Stimulated activated CD4-positive, alpha-beta T cell treated with anti-CD3 and anti-CD28 coated beads, TNF-alpha, amount 100 ng/mL, for 24 hours (primary cell): ENCODE measurements at places on chromosomes 2 and 18.

DNA sequence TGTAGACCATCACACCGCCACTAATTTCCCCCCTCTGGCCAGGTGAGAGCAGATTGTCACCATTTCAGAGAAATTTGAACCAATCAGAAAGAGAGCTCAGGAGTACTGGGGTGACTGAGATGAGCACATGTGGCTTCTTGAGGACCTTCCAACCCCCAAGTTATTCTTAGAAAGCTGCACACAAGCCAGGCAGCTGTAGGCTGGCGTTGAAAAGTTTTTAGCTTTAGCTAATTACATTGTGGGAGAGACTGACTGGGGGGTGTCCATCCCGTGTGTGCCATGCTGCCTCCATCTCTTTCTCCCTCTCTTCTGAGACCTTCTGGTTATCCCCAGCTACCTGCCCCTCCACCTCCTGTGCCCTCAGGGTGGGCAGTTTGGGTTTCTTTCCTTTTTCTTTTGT, 154.0 kb downstream of the AGAP1 start:
- no peak for DNase-seq

GRCh38 chr18:50057009-50057408, 137.9 kb downstream of the MYO5B start:
- DNase-seq: no peak

DNA sequence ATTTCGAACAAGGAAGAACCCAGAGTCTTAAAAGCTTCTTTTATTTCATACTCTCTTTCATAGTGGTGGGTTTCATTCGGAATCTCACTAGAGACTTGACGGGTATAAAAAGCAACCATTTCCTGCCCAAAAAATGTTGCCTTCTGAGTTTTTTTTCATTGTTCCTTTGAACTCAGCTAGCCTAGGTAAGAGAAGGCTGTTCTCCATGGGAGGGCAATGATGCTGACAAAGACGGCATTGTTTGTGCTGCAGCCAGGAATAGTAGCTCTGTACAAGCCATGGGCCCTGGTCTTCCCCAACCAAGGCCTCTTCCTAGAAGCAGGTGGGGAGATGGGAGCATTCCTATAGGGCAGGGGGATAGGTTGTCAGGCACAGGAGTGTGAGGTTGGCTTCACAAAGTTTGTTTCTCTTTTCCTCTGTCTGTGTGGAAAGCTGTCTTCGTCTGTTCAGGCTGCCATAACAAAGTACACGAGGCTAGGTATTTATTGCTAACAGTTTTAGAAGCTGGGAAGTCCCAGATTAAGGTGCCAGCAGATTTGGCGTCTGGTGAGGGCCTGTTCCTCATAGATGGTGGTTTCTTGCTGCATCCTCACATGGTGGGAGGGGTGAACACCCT, 405.1 kb downstream of the NBAS start:
- no peak for DNase-seq

DNA sequence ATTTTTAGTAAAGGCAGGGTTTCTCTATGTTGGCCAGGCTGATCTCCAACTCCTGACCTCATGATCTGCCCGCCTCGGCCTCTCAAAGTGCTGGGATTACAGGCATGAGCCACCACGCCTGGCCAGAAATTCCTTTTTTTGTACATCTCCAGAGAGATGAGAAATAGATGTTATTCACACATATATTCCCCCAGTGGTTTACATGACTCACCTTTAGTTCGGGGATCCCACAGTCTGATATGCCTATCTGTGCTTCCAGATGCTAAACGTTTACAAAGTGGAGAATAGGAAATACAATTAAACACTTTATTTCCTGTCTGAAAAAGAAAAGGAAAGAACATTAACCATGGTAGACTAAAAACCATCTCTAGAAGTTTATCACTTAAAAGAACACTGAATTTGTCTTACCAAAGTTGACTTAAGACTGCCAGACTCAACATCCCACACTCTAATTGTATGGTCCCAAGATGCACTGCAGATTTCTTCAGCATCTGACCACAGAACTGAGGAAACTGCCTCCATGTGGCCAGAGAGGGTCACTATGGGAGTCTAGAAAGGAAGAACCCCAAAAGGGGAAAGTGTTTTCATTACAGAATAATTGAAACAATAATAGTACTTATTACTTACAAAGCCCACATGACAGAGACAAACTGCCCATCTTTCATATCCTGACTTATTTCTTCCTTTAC, 12.6 kb upstream of the ICA1L start:
- DNase-seq: no peak

GRCh38 chr18:57077786-57078552, 68.9 kb upstream of the BOD1L2 start:
- no peak for DNase-seq

DNA sequence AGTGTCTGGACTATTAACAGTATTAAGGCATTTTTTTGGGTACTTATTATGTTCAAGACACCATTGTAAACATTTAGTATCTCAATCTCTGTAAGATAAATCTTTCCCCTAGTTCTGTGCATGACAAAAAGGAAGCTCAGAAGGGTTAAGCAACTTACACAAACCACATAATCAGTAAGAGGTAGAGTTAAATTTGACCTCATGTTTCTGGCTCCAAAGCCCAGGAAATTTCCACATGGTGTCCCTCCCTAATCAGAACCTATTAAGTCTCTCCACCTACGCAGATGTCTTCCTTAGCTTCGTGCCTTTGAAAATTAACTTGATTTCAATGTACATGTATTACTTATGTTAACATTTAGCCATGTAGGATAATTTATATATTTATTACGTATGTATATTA, 2.0 kb downstream of the MFSD6 start:
- DNase-seq: no peak

DNA sequence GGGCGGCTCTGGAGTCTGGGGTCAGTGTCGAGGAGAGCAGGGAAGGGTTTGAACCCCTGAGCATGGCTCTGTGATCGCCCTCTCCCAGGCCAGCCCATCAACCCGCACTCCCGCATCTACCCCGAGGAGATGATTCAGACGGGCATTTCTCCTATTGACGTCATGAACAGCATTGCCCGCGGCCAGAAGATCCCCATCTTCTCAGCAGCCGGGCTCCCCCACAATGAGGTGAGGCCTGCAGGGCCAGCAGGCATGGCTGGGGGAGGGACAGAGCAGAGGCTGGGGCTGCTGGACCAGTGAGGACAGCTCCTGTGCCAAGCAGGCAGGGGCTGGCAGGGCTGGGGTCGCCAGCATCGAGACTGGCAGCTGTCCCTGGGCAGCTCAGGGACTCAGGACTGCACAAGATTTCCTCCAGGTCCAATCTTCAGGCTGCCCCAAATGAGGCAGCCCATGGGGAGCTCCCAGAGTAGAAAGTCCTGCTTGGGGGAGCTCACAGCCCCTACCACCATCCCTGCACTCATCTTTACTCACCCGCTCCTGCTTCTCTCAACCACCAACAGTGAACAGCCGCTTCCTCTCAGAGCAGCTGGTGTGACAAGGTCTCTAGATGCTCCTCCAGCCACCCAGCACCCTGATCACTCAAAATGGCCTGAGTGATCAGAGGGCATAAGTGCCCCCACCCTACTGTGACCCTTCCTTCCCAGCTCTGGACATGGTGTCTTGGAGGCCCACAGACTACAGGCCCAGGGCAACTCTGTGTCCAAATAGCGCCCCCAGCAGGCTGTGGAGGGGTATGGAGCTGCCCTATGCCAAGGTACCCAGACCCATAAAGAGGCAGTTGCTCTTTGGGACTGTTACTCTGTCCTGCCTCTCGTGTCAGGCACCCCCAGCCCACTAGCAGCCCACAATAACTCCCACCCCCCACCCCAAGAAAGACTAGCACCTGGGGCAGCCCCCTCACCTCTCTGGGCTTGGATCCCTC, 18.3 kb upstream of the ANKRD53 start:
- no peak for DNase-seq

DNA sequence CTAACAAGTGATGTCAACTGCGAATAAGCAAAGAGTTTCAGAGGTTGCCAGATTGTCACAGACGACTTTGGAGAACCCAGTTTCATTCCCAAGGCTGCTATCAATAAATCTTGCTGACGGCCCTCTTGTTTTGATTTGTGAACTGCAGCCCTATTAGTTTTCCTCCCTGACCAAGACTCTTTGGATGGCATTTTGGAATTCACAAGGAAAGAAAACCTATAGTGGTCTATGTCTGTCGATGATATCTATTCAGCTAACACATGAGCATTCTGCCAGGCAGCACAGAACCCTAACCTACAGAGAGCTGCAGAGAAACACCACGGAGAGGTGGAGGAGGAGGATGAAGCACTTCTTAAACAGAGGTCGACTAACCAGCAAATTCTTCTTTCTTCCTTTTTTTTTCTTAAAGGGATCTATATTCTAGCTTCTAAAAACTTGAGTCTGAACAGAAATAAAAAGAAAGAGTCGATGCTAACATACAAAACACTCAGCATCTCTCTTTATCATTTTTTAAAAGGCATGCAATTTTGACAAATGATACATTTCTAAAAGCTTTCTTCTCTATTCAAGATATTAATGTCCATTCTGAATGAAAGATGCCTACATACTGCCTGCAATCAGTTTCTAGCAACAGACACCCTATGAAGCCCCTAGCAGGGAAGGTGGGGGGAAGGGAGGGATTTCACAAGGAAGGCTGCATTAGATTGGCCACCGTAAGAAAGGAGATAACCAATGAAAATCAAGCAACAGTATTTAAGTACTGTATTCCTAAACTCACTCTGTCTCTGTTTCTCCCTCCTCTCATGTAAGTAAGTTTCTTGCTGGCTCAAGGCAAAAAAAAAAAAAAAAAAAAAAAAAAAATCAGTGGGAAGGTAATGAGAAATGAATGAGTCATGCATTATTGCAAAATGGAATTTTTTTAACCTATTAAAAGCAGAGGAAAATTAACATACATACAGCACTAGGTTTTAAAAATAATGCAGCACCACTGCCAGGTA, 83.0 kb upstream of the CHRNA1 start:
- no peak for DNase-seq

GRCh38 chr2:206379266-206379665, 64.1 kb upstream of the ADAM23 start:
- DNase-seq: no peak

DNA sequence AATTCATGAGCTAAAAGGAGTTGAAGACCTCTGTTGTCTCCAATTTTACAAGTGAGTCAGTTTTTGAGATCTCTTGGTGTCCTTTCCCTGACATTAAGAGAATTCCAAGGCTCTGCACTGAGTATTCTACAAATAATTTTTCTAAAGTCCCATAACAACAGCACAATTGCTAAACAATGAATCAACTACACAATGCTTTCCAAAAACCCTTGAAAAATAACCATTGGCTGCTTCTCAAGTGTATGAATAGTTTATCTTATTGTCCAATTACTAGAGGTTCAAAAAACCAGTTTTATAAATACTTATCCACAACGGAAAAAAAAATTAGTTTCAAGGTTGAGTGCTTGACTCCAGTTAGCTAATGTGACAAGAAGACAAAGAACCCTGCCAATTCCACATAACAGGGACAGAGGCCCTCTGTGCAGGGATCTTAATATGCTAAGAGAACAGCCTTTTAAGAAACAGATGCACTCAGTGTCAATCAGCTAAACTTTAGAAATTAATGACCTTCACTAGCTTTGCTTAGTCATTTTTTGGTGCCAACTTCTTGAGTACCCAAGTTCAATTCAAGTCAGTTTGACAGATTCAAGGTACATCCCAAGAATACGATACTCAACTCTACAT, 266.6 kb upstream of the CYP26B1 start:
- no peak for DNase-seq

GRCh38 chr18:28837100-28837499, 660.2 kb upstream of the CDH2 start:
- DNase-seq: no peak

- DNase-seq: peak; percentile 22
These were observed 656 bp downstream of the TBC1D8 start for GRCh38 chr2:101150306-101151145.

- no peak for DNase-seq
These were observed 82.1 kb downstream of the CDC42EP3 start for GRCh38 chr2:37589298-37589697.

DNA sequence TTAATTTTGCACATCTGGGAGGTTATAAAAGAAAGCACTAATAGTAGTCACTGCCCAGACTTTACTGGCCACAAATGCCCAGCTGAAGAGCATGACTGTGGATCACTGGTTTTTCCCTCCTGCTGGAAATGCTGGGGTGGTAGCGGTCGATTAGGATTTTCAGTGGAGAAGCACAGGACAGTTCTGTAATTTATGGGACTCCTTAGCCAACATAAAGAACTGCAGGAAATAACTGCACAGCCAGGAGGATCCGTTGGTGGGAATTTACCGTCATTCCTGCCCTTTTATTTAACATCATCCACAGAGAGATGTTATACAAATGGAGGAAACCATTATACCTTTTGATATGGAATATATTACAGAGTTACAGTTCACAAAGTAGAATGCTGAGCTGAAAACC, 61.5 kb downstream of the TNFRSF11A start:
- DNase-seq: no peak

GRCh38 chr2:73176205-73176880, 26.0 kb upstream of the NOTO start:
- no peak for DNase-seq

GRCh38 chr2:100008956-100009355, 133.4 kb downstream of the AFF3 start:
- DNase-seq: no peak

DNA sequence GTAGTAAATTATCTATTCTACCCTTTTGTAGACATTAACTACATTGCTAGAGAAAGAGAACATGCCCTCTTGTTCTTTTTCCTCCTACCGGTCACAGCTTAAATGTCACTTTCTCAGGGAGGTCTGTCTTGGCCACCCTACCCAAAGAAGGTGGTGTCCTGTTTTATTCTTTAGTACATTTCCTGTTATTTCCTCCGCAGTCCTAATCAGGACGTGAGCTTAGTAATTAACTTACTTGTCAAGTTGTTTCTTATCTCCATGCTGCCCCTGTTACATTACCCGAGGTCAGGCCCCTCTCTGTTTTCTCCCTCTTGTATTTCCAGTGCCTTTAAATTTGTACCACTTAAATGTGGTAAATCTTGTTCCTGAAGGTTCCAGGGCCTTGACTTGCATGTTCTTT, 73.7 kb upstream of the RMDN2 start:
- no peak for DNase-seq
